Heart right ventricle (tissue), 16 donors: ENCODE measurements at places on chromosomes 4 and X. TPM values are rescaled to one million over a fixed set of nuclear protein-coding genes. Genes with fewer than 3 reads are reported as not detected.

CXCL1 gene
- polyA plus RNA-seq: 1.8 TPM

COX7B gene
- 3,138 TPM for polyA plus RNA-seq

NKX1-1 gene
- polyA plus RNA-seq: not detected

SRP72 gene
- 22.8 TPM for polyA plus RNA-seq

ADAMTS3 gene
- 0.23 TPM for polyA plus RNA-seq

TAPT1 gene
- polyA plus RNA-seq: 19.6 TPM

CYBB gene
- polyA plus RNA-seq: 1.9 TPM

MAGEB10 gene
- not detected for polyA plus RNA-seq

APLN gene
- 2.7 TPM for polyA plus RNA-seq

MAPK10 gene
- 3.8 TPM for polyA plus RNA-seq

ZGRF1 gene
- 0.77 TPM for polyA plus RNA-seq

DNA sequence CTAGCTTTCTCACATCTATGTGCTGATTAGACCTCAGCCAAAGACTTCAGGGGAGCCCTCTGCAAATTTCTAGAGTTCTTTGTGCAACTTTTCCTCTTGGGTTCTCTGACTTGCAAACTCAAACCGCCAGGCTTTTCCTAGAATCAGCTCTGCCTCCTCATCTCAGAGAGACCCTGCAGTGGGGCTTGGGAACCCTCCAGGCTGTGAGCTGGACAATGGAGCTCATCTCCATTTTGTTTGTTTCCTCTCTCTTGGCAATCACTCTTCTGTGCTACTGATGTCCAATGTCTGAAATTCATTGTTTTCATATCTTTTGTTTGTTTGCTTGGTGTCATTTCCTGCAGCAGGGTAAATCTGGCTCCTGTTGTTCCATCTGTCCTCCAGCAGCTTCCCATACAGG, 33.0 kb downstream of the GYPB start:
- DNase-seq: no peak

DNA sequence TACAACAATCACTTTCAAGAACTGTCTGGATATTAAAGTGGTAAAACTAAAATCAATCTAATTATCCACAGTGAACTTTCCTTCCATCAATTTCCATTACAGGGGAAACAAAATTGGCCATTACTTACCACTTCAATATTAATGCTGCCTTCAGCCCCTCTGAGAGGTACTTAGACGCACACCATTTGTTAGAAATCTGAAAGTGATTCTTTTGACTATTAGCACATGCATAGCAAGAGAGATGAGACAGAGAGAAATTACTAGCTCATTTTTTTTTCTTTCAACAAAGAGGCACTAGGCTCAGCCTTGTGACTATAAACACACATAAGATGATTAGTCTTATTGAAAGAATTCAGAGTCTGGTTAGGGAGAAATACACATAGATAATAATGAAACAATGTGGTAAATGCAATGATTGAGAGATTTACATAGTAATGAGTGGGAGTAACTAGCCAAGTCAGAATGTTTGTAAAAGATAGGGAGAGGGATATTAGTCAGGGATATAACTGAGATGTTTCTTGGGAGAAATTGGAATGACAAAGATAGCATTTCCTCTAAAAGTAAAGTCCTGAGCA, 93.3 kb downstream of the YIPF7 start:
- no peak for DNase-seq

DNA sequence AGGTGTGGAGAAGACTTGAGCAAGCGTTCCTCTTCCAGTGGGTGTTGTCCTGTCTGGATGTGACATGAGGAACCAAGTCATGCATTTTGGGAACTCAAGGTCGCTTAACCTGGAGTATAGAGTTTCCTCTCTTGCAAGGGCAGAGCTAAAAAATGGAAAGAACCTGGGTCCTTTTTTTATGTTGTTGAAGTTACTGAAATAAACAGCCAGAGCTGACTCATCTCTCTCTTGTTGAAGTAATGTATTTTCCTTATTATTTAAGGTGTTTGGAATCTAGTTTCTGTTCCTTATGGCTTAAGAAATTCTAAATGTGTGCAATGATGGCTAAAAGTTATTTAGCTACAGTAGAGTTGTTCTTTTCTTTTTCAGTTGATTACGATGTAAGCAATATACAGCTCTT, 314.5 kb downstream of the CAMK2D start:
- DNase-seq: no peak

DNA sequence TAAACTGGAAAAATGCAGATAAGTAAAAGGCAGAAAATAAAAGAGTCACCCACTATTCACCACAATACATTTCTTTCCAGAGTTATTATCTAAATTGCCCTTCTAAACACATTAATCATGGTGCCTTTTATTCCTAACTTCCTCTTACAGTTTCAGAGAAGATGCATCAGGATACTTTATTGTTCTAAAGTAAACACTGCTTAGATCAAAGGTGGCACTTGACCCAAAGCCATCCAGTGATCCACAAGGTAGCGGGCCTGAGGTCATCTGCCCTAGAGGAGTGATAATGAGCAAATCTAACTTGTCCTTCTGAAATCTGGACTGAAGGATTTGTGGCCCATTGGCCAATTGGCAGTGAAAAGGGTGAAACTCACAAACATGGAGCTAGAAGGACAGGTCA, 12.0 kb upstream of the TMEM154 start:
- DNase-seq: no peak

- DNase-seq: no peak
Observed at GRCh38 chr4:825971-826330, at the start of gene CPLX1. CPLX1 (minus strand) TSS chr4:826129; CDS start chr4:824522, 1,607 bp downstream.

DNA sequence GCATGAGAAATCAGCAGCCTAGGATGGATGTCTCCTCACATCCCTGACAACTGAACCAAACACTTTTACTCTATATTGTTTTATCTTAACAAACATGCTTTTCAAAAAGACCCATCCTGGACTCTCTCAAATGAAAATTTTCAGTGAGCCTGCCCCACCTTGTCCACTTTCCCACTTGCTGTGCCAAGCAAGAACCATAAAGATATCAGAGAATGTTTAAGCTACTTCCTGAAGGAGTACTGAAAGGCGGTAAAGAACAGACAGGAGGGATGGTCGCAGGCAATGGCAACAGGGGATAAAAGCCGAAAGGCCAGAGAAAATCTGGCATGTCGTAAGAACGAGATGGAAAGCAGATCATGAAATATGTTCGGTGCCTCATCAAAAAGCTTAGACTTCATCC, 10.5 kb downstream of the APBB2 start:
- no peak for DNase-seq

DNA sequence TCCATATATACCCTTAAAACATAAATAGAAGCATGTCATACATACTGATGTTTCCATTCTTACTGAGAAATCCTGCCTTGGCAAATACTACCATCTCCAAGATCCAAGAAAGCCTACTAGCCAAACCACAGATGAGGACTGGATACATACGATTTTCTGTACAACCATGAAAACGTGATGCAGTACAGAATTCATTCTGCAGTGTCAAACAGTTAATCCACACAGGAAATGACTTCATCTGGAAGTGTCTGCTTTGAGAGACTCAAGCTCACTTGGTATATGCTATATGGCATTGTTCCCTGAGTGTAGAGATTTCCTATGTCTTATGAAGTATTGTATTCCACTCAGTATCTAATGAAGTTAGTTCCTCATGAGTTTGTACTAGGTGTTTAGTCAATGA, 94.3 kb downstream of the CT47B1 start:
- no peak for DNase-seq

- DNase-seq: no peak
Observed at GRCh38 chr4:7371210-7371941, 63.4 kb downstream of the PSAPL1 start.

DNA sequence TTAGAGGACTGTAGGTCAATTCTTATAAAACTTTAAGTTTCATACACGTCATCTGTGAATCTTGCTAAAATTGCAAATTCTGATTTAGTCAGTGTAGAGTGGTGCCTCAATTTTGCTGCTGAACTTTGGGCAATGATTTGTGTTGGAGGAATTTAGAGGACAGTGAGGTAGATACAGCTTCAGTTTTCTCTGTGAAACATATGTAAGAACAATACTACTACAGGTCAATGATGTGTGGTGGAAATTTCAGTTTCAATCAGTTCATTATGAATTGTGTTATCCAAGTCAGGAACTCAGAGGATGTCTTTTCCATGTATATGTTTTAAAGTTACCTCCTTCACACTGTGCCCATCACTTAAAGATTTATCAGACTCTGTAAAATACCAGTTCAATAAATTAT, 1597.8 kb upstream of the PCDH10 start:
- no peak for DNase-seq

DNA sequence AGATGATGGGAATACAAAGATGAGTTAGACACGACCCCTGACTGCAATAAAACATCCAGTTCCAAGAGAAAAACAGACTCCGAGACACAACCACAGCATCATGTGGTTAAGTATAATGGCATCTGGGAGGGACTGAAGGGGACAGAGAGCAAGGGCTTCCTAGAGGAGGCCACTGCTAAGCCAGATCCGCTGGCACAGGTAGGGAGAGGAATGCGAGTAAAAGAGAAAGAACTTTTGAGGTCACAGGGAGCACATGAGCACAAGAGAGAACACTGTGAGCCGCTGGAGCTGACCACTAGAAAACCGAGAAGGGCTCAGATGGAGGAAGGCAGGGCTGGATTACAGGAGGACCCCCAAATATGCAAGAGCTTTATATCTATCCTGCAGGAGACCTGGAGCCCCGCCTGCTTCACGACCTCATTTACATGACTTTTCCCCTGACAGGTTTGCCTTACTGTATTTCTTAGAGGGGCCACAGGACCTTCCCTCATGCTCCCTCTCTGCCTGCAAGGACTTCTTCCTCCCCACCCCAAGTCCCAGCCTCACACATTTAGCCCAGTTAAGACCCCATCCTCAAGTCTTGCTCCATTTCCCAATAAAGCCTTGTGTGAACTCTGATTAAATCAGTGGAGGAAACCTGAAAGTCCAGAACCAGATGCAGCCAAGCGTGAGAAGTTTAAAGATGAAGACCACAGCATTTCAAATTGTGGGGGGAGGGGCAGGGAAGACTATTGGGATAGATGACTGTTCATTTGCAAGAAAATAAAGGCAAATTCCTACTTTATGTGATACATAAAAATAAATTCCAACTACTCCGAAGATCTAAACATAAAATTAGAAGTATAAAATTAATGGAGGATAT, 29.6 kb downstream of the MFAP3L start:
- no peak for DNase-seq

GRCh38 chr4:184357165-184357564, 117.2 kb downstream of the IRF2 start:
- DNase-seq: no peak

GRCh38 chr4:54842656-54843055, 184.9 kb downstream of the KIT start:
- DNase-seq: no peak

- DNase-seq: no peak
Observed at GRCh38 chrX:3717742-3718420, 4.4 kb upstream of the PRKX start.

GRCh38 chrX:13473442-13474163, 95.8 kb upstream of the EGFL6 start:
- no peak for DNase-seq

GRCh38 chrX:31212856-31213748, 141.3 kb upstream of the FTHL17 start:
- no peak for DNase-seq

- DNase-seq: no peak
Observed at GRCh38 chrX:88613338-88613737, 133.7 kb upstream of the CPXCR1 start.

GRCh38 chr4:42715807-42716482, 59.0 kb upstream of the ATP8A1 start:
- DNase-seq: no peak

- peak; percentile 59 for DNase-seq
Observed at GRCh38 chr4:186726426-186727168, 2.9 kb upstream of the FAT1 start.

- DNase-seq: no peak
Observed at GRCh38 chr4:86233681-86234080, 126.2 kb downstream of the MAPK10 start.

GRCh38 chr4:53346920-53347852, 18.7 kb downstream of the SCFD2 start:
- peak; percentile 32 for DNase-seq

DNA sequence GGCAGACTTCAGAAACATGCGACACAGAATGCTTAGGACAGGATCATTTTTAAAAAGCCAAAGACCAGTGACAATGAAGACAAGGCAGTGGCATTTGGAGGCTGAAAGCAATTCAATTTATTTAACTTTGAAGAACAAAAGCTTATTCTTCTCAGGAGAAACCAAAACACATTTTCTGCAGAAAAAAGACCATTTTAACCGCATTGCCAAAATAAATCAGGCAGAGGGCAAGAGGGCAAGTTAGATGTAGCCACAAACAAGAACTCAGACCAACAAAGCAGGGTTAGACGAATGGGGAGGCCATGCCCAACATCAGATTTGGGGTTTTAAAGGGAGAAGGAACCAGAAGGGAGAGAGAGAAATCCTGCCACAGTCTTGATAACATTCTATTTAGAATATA, 58.9 kb downstream of the RELL1 start:
- DNase-seq: no peak

DNA sequence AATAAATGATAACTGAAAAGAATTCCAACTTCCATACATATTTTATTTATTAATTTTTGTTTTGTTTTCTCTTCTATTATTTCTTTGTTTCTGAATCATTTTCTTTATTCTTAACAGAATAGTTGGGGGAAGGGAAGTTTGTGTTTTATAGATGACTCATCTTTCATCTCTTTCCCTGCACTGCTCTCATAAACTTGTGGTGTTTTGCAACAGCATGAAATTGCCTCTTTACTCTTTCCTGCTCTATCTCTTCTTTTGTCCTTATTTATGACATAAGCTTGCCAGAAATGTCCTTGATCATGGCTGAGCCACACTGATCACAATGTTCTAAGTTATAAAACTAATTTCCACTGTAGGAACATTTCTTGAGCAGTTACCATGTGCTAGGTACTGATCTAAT, 22.3 kb downstream of the QRFPR start:
- DNase-seq: no peak

- DNase-seq: no peak
Observed at GRCh38 chrX:115031989-115032388, 14.6 kb upstream of the IL13RA2 start.

DNA sequence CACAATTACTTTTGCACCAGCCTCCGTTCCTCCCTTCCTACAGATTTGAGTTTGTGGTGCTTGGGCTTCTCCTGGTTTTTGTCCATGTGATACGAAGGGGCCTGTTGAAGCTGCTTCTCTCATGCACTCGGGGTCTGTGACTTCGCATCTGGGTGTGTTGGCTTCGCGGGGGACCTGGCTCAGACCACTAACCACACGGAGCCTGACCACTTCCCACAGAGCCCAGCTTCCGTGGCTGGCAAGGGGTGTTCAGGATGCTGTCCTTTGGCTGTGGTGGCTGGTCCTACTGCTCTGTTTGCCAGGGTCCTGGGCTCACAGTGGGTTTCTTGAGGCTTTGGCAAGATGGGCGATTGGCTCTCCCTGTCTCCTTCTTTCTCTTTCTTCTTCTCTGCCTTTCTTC, 19.8 kb upstream of the XG start:
- DNase-seq: no peak

- no peak for DNase-seq
Observed at GRCh38 chrX:11998944-11999343, 139.3 kb upstream of the FRMPD4 start.

- DNase-seq: no peak
Observed at GRCh38 chr4:168886351-168886750, 123.7 kb downstream of the CBR4 start.
